ENCODE measurements at places on chromosomes 6 and 20.

GRCh38 chr6:142648036-142648451 lies 296.9 kb downstream of the HIVEP2 start:
- DNase-seq, result no peak

DNA sequence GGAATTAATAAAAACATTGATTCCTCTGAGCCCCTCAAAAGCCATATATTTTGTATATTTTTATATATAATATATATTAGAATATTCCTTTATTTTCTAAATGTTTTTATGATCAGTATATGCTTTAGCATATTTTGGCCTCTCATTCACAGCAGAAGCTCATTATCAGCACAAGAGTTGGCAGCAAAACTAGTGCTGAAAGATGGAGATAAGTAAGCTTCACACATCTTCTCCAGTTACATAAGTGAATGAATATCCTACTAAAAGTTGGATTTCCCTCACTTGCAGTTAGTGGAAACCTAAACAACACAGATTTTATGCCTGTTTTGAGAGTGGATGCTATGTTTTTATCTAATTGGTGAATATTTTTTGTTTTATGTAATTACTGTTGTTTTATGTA lies 1303.8 kb upstream of the ADGRB3 start:
- no peak for DNase-seq

DNA sequence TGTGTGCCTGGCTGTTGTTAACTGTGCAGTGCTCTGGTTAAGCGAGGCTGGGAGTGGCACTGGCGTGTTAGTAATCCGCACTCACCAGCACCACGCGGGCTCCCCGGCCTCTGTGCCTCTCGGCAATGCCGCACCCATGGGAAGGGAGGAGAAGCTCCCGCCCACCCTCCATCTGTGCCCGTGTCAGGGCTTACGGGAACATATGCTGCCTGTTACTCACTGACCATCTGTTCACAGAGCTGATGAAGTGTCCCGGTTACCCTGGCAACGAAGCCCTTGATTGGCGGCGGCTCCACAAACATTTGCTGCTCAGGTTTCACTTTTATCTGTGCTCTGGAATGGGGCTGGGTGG lies 114.7 kb downstream of the PSMB1 start:
- peak; percentile 100 for DNase-seq

DNA sequence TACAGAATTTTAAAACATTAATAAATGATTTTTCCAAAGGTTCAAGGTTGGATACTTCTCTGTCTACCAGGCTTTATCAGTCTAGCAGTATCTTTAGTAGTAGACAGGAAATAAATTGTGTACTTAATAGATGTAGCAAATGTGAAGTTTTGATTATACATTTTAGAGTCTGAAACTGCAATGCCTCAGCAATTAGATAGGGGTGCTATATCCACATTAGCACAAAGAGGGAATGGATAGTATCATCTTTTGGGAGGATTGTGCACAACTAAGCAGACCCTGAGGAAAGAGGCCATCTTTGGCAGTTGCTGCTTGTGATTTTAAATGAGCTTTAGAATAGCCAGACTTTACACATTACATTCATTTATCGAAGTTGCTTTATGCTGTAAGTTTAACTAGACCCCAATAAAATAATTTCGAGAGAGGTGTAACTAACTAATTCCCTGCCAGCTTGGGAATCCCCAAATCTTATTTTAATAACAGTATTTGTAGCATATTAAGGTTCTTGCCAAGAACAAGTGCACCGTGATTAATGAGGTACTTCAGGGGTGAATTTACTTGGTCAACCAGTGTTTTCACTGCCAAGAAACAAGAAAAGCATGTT lies 2.8 kb downstream of the KCNQ5 start:
- DNase-seq, result no peak

DNA sequence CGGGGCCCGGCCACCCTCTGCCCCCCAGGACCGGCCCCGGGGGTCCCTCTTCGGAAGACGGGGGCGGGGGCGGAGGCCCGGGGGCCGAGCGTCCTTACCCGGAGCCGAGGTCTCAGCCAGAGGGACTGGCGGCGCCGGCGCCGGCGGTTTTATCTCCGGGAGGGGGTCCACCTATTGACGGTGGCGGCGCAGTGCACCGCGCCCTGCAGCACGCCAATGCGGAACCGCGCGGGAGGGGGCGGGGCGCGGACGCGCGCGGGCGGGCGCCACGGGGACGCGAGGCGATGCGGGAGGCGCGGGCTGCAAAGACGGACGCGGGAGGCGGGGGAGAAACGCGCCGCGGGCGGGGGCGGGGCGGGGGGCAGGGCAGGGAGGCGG lies at the start of gene EEF1A2:
Gene EEF1A2, minus strand, starts transcription at position 124 of the 378 bp plus-strand sequence. CDS start 1,320 bp downstream, outside the sequence.
- DNase-seq, result peak; percentile 47

DNA sequence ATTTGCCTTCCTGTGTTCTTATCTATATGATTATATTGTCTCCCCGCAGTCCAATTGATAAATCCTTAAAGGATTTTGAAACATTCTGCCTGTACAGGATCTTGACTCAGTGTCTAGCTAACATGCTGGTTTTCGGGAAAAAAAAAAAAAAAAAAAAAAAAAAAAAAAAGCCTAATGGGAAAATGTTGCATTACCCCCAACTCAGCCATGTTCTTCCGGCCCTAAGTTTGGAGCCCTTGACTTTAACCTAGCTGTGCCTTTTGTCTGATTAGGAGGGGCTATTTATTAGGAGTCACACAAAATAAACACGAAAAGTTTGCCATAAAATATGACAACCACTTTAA lies 244.4 kb upstream of the TCF21 start:
- DNase-seq, result no peak
